Stimulated activated CD4-positive, alpha-beta T cell treated with anti-CD3 and anti-CD28 coated beads, TNF-alpha, amount 100 ng/mL, for 24 hours (primary cell): ENCODE measurements at places on chromosomes 4 and X.

DNA sequence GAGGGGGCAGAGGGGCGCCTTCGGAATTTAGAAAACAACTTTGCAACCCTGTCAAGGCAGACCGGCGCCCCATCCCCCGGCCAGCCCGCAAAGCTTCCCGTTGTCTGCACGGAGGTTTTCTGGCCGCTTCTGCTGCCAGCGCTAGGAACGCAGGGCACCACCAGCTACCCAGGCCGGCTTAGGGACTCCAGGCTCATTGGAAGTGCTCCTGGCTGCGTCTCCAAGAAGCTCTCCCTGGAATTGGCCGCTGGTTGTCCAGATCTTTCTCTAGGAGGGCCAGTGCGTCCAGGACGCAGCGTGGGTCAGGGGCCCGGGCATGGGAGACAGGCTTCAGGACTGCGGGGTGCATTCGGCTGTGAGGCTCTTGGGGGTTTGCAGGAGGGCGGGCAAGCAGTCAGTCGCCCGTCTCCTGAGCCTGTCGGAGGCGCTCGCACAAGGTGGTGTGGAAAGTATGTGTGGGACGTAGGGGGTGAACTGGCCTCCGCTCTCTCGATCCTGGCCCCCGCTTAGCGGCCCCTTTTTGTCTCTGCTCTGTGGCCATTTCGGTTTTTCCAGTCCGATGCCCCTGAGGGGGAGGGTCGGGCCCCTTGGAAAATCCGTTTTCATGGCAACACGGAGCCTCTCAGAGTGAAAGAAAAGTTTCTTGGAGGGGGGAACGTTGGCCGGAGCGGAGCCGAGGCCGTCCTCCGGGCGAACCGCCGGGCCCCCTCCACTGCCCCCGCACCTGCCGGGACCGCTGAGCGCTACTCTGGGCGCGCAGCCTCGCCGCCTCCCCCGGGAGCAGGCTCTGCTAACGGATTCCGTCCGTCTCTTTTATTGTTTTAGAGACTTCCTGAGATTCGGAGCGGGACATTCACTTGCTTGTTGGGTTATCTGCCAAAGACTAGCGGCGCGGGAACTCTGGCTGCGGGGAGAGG is 810 bp upstream of the SOX3 start:
- DNase-seq: no peak

- no peak for DNase-seq
Observed at GRCh38 chr4:124423160-124423559, 289.4 kb downstream of the ANKRD50 start.

DNA sequence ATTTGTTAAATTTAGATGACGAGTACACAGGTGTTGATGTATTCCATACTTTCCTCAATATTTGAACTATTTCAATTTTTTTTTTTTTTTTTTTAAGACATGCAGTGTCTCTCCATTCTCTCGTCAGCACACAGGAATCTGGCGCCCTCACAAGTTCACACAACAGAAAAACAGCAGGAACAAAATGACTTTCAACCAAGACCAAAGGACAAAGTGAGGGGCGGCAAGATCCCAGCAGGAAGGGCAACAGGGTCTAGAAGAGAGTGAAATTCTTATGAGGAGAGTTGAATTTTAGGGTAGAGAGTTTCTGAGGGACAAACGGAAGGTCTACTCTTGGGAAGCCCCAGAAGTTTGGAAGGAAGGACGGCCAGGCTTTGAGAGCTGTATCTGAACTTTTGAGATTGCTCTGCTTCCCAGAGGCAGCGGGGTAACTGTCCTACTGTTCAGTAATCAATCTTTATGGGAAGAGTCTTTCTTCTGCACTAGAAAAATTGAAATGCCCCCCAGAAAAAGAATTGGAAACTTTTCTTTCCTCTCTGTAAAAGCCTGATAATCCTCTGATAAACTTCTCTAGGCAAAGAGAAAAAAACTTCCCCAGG is 760.2 kb downstream of the RAB28 start:
- no peak for DNase-seq

DNA sequence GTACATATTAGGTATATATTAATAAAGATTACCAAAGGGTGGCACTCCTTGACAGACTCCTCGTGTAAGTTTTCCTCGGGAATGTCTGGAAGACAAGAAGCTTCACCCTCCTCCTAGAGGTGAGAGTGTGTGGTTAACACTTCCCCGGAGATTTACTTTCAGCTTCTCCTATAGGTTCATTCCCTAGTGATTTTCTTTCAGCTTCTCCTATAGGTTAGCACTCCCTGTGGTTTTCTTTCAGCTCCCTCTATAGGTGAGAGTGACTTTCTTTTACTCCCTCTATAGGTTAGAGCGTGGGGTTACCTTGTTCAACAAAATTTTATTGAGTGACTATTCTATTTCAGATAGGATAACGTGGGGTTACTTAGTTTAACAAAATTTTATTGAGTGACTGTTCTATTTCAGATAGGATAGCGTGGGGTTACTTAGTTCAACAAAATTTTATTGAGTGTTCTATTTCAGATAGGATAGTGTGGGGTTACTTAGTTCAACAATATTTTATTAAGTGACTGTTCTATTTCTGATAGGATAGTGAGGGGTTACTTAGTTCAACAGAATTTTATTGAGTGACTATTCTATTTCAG is 106.0 kb upstream of the PLAC1 start:
- no peak for DNase-seq

- DNase-seq: no peak
Observed at GRCh38 chr4:153748378-153748777, 11.4 kb downstream of the RNF175 start.

DNA sequence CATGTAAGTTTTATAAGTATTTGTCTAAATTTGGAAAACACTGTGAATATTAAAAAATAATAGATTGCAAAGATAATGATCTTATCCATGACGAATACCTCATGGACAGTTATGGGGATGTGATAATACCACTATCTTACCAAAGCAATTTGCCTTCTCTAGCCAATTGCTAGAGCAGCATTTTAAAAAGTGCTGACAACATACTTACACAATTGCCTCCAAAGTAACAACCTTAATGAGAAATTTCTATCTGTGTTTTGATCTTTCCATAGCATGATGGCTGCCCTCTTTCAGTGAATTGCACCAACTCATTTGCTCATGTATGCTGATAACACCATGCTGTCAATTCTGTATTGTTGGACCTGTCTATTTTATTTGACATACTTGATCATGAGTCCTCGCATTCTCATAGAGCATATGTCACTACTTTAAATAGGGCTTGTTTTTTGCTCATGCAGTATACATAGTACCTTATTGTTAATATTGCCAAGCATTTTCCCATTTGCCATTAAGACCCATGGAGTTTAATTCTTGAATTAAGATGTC is 87.2 kb downstream of the MMRN1 start:
- DNase-seq: no peak

- DNase-seq: no peak
Observed at GRCh38 chr4:27692158-27692557, 831.5 kb downstream of the STIM2 start.

- DNase-seq: no peak
Observed at GRCh38 chr4:786861-787300, 39.0 kb downstream of the CPLX1 start.

DNA sequence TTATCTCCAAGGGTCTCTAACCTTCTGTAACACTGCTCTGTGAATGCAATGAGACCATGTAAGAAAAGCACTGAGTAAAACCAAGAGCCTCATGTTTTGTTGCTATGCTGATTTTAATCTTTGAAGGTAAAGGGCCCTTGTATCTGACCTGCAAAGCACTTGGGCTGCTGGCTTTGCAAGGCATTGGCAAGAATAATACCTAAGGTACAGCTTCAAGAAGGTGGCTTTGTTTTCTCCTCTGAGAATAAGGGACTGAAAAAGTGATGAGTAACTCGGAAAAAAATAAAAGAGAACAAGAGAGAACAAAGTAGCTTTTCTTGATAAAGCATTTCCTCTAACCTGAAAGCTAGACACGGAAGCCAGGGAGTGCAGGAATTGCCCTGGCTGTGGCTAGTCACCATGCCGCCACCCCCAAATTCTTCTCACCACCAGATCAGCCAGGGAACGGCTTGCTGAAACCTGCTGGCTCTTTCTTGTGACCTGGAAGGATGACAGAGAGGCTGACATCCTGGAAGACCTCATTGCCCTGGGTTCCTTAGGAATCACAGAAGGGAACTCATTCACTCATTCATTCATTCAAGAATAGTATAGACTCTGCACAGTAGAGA is 41.8 kb upstream of the HS3ST1 start:
- DNase-seq: no peak

DNA sequence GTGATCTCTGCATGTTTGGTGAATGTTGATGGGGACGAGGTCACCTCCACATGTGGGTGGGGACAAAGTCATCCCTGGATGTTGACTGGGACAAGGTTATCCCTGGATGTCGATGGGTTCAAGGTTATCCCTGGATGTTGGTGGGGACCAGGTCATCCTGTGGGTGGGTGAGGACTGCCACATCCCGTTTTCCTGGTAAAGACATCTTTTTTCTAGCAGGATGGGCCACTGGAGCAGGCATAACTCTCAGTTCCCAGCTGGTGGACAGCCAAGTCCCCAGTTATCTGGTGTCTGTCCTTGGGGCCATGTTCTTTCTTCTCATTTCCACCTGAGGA is 28.3 kb upstream of the PLCXD1 start:
- DNase-seq: no peak

DNA sequence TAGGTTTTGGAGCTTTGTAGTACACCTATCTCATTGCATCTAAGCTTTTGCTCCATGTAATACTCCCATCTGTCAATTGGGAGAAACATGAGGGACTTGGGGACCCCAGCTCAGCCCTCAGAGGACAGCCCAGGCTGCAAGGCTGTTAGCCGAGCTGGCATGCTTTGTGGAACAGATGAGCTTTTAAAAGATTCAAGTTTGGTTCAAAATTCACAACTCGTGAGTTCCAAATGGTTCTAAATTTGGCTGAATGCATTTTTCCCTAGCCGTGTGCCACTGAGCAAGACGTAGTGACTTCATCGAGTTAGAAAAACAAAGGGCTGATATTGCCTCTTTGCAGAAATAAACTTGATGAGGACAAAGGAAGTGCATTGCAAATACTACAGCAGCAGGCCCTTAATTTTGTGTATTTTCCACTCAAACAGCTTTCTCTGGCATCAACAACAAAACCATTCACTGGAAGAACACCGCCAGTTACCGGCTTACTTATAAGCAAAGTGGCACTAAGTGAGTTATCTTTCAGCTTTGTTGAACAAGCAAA is 165.0 kb upstream of the HS3ST1 start:
- DNase-seq: no peak

DNA sequence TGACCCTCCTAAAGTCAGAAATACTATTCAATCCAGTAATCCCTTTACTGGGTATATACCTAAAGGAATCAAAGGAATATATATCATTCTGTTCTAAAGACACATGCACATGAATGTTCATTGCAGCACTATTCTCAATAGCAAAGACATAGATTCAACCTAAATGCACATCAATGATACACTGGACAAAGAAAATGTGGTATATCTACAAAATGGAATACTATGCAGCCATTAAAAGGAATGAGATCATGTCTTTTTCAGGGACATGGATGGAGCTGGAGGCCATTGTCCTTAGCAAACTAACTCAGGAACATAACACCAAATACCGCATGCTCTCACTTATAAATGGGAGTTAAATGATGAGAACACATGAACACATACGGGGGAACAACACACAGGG is 306.0 kb upstream of the EPHA5 start:
- no peak for DNase-seq

GRCh38 chr4:13093170-13093569 is 391.0 kb downstream of the RAB28 start:
- no peak for DNase-seq

- no peak for DNase-seq
Observed at GRCh38 chr4:42267724-42268123, 115.3 kb upstream of the BEND4 start.

DNA sequence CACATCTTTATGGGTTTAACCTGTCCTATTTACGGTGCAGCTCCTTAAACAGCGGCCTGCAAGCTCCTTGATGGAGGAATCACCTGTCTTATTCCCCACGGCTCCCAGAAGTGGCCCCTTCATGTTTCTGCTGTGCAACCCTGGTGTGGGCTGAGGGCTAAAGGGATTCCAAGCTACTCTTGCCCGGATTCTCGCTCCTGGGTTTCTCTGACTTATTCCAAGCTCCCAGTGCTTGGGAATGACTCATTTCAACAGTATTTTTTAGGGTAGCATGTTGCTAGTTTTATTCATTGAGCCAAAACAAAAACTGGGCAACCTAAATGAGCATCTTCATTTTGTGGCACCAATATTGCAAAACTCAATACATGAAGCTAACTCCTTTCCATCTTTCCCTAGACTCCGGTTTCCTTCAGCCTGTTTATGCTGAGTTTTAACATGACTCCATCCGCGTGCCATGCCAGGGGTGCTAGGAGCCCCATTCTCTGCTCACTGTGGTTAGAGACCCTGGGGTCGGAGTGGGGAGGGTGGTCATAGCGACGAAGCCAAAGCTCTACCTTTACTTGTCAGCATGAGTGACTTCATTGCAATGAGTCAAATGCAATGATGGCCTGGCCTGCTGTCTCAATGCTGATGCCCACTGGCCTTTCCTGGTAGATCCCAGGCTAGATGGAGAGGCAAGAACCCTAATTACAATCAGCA is 349.7 kb downstream of the NR3C2 start:
- DNase-seq: no peak

GRCh38 chr4:87321888-87322287 is 794 bp downstream of the HSD17B13 start:
- DNase-seq: no peak

- no peak for DNase-seq
Observed at GRCh38 chrX:11064851-11065600, 46.1 kb upstream of the HCCS start.

- DNase-seq: no peak
Observed at GRCh38 chrX:38868321-38868720, 67.1 kb downstream of the MID1IP1 start.

DNA sequence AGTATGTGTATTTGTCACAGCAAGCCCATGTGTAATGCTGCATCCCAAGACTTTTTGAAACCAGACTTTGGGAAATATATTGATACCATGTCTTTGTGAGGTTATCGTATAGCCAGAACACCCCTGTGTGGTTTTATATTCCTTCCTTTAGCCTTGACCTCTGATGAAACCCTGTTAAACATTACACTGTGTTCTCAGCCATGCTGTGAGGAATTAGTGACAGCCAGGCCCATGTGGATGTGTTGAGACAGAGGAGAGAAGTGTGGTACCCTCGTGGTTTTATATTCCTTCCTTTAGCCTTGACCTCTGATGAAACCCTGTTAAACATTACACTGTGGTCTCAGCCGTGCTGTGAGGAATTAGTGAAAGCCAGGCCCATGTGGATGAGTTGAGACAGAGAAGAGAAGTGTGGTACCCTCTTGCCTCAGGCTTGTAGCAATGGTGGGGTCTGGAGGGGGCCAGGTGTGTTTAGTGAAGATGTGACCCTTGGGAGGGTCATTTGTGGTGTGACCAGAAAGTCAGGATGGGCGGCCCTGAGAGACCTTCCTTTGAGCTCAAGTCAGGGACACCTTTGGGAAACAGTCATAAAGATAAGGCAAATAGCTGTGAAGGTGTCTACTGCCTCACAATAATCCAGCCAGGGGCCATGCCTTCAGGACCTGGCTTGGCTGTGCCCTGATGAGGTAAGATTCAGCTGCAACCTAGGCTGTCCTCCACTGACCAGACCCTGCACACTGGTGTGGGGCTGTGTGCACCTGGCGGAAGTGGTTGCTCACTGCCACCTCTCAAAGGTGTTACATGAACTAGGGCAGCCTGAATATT is 110.0 kb downstream of the IRF2 start:
- no peak for DNase-seq
